ENCODE measurements at places on chromosomes 7 and 10.

GRCh38 chr7:69768986-69769595 lies 170.8 kb downstream of the AUTS2 start:
- DNase-seq: no peak

GRCh38 chr7:78254726-78255055 lies 456.1 kb downstream of the PHTF2 start:
- DNase-seq: no peak

DNA sequence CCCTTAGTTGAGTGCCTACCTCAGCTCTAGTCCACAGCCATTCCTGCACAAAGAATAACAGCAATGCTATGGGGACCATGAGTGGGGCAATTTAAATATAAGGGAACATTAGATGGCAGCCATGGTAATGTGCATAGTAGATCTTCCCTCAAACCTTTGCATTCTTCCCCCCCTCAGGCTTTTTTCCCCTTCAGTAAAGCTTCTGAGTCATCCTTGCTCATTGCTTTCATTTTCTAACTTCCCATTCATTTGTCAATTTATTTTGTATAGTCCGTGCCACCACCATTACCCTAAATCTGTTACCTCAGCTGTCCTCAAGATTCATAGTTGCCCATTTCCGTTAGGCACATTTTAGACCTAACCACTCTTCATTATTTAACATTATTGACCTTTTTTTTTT lies 10.7 kb downstream of the HECTD2 start:
- peak; percentile 31 for DNase-seq

- DNase-seq: peak; percentile 95
Observed at GRCh38 chr7:69412331-69413146, 185.7 kb upstream of the AUTS2 start.

- no peak for DNase-seq
Observed at GRCh38 chr7:131212114-131212513, 115.6 kb upstream of the MKLN1 start.

DNA sequence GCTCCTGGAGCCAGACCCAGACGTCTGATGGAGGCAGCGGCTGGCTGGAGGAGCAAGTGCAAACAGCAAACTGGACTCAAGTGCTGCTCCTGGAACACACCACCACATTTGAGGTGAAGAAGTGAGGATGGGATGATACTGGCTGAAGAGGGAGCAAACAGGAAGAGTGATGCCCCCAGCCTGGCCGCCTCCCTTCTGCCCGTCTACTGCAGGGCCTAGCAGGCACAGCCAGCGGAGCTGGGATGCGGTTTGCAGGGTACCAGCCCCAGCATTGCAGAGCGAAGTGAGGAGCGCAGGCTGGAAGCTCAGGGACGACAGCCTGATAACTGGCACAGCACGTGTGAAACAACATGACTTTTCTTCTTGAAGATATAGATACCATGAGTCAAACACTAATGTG lies 111.8 kb upstream of the ZNF32 start:
- no peak for DNase-seq

DNA sequence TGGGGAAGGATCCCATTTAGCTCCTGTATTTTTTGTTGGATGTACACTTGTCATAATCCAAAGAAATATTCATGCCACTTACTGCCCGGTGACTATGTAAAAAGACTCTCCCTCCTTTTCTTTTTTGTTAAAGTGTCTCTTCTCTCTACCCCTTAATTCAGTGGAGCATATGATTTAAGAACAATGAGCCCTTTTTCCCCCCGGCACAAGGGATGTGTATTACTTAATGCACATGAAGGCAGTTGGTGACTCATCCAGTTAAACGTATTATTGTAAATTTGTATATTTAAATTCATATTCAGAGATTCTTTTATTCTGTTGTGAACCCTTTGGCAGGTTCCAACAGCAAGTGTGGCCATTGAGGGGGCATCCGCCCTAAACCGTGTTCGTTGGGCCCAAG lies 241.9 kb downstream of the SLC25A13 start:
- DNase-seq: no peak

DNA sequence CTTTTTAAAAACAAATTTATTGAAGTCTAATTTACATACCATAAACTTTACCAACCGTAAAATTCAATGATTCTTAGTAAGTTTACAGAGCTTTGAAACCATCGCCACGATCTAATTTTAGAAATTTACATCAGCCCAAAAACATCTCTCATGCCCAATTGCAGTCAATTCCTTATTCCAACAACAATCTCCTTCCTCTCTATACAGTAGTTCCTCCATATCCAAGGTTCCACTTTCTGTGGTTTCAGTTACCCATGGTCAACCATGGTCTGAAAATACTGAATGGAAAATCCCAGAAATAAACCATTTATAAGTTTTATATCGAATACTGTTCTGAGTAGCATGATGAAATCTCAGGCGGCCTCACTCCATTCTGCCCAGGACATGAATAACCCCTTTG lies 183.4 kb upstream of the ADCY1 start:
- DNase-seq: peak; percentile 5

GRCh38 chr7:131320603-131321002 lies 7.1 kb upstream of the MKLN1 start:
- DNase-seq: no peak

DNA sequence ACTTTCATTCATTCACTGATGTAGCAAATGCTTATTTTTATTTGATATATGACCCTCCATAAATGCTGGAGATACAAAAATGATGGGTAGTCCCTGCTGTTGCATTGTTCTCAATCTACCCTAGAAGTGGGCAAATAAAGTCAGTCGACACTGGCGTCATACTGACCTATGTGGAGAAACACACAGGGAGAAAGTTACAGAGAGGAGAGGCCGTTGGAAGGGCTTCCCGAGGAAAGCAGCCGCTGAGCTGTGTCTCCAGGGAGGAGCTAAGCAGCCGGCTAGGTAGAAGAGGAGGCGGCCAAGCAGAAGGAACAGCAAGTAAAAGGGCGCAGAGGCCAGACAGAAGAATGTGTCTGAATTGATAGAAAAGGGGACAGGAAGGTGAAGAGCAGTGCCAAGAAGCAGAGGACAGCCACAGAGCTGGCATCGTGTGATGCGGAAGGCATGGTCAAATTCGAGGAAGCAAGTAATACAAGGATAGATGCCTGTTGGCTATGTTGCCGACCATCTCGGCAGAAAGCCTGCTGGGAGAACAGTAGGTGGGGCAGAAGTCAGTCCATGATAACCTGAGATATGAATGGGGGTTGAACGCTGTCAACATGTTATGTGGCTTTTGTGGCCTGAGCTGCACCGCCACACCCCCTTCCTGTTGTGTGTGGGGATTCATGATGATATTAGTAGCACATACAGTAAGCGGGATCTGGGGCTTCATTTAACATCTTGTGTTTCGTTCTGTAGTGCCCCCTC lies 25.9 kb downstream of the ST8SIA6 start:
- no peak for DNase-seq

GRCh38 chr7:19404912-19405329 lies 259.7 kb upstream of the FERD3L start:
- DNase-seq: peak; percentile 81

- no peak for DNase-seq
Observed at GRCh38 chr10:88246675-88247074, 336.4 kb downstream of the RNLS start.

DNA sequence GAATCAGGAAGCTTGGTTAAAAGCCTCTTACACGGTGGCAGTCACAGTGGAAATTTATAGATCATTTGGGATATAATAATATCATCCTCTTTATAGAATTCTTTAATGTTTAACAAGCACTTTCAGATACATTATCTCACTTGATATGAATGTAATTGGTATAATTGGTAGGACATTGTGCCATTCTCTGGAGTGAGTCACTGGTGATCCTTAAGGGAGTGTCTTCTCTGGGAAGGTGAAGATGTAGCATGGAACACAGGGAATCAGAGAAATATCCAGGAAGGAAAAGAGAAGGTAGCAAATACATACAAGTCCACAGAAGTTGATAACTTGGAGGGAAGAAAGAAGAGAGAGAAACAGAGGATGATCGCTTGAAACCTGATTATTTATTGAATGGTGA lies 9.8 kb downstream of the PTPRZ1 start:
- no peak for DNase-seq

DNA sequence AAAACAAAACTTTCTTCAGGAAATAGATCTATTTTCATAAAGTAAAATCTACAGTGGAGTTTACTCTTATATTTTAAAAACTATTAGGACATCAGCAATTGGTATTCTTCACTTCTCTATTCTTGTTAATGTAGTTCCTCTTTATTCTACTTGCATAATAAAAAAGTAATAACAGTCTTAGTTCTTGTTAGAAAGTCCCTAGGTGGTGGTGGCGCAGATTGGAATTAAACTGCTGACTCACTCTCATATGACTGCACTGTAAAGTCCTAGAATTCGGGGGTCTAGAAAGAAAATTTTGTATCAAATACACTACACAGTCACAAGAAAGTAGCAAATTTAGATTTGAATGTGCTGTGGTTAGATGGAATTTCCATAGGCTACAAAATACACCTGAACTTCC lies 44.6 kb upstream of the TES start:
- peak; percentile 73 for DNase-seq

- peak; percentile 6 for DNase-seq
Observed at GRCh38 chr10:58781873-58782488, 269.3 kb downstream of the BICC1 start.

DNA sequence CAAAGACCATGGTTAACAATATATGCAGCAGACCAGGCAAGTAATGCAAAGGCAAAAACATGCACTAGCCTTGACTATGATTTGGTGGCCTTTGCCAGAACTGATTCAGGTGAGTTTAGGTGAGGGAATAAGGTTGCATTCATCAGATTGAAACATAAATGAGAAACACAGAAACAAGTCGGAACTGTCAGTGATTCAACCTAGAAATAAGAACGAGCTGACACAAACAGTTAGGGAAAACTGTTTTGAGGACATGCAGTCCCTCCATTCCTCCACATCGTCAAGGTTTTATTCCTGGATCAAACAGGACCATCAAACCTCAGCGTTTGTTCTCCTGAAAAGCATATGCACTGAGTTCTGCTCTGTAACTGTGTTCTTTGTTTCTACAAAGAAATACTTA lies 1.8 kb downstream of the ZNF248 start:
- DNase-seq: no peak

GRCh38 chr7:41315764-41316163 lies 387.1 kb downstream of the INHBA start:
- no peak for DNase-seq

GRCh38 chr10:132414402-132415016 lies 17.5 kb downstream of the PWWP2B start:
- no peak for DNase-seq

GRCh38 chr10:16689227-16689626 lies 128.0 kb downstream of the RSU1 start:
- no peak for DNase-seq

- no peak for DNase-seq
Observed at GRCh38 chr7:33420311-33420940, 291.1 kb downstream of the BBS9 start.

- no peak for DNase-seq
Observed at GRCh38 chr10:115638246-115638645, 545.1 kb downstream of the ATRNL1 start.
